T-cell (primary cell): ENCODE measurements at places on chromosomes 16 and 17.

DNA sequence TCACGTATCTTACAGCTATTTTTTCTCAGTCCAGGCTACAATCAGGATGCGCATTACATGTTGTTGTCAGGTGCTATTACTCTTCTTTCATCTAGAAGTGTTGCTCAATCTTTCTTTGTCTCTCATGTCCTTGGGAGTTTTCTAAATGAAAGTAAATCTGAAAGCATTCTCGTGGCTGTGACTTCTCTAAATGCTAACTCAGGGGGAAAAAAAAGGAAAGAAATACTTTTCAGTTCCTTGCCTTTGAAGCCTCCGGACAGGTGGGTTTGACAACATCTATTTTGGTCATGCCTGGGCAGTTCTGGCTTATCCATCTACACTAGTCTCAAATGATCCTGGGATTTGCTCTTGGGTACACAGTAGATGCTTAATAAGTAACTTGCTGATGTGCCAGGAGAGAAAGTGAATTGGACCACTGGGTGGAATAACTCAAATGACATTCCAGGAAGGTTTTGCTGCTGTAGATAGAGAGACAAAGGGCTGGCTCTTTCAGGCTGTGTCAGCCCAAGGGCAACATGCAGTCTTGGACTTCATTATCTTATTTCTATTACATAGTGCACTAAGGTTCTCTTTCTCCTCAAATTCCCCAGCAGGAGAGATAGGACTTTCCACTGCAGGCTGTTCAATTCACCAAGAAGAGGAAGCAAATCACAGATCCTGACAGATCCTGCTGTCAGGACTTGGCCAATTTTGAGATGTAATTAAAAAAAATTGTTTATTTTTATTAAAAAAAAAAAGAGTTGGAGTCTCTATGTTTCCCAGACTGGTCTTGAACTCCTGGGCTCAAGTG lies 63.6 kb upstream of the NFAT5 start:
- H3K4me3 ChIP-seq: no peak overlapping the region
- H3K4me1 ChIP-seq: no peaks in the 10 kb centered on the region
- H3K27ac ChIP-seq: no peak overlapping the region

DNA sequence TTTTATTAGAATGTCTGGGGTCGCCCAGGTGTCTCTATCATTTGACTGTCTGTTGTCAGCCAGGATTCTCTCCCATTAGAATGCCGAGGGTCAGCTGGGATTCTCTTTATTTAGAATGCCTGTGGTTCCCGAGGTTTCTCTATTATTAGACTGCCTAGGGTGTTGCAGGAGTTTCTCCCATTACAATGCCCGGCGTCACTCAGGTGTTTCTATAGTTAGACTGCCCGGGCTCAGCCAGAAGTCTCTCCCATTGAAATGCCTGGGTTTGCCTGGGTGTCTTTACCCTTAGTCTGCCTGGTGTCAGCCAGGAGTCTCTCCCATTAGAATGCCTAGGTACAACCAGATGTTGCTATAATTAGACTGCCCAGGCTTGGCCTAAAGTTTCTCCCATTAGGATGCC lies 2252.0 kb downstream of the TP53TG3F start:
- H3K27ac ChIP-seq: no peak overlapping the region
- no peak for DNase-seq
- no peak overlapping the region for H3K4me3 ChIP-seq
- H3K4me1 ChIP-seq: no peaks in the 10 kb centered on the region

DNA sequence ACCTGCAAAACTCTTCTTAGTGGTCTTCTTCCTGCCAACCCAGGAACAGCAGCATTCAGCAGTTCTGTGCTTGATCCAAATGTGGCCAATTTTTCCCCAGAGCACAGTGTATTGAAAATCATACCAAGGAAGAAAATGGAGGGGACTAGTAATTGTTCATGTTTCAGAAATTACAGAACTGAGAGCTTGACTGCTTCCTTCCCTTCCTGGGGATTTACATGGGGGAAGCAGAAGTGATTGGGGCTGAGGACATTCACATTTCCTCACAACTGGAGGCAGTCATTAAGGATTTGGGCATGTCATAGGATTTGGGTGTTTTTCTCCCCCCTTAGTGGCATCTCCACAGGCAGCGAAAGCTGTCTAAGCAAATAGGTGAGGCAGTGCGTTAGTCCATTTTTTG lies 19.7 kb downstream of the CIITA start:
- peaks cover 3% of the 10 kb centered on the region for H3K36me3 ChIP-seq
- DNase-seq: no peak
- H3K4me3 ChIP-seq: no peak overlapping the region
- no peaks in the 10 kb centered on the region for H3K27me3 ChIP-seq
- H3K4me1 ChIP-seq: no peaks in the 10 kb centered on the region

GRCh38 chr17:44202756-44203155 lies 3.1 kb upstream of the ATXN7L3 start:
- H3K27me3 ChIP-seq: no peaks in the 10 kb centered on the region
- H3K27ac ChIP-seq: no peak overlapping the region
- peaks cover 16% of the 10 kb centered on the region for H3K4me1 ChIP-seq
- H3K4me3 ChIP-seq: no peak overlapping the region
- no peak for DNase-seq
- no peaks in the 10 kb centered on the region for H3K36me3 ChIP-seq

DNA sequence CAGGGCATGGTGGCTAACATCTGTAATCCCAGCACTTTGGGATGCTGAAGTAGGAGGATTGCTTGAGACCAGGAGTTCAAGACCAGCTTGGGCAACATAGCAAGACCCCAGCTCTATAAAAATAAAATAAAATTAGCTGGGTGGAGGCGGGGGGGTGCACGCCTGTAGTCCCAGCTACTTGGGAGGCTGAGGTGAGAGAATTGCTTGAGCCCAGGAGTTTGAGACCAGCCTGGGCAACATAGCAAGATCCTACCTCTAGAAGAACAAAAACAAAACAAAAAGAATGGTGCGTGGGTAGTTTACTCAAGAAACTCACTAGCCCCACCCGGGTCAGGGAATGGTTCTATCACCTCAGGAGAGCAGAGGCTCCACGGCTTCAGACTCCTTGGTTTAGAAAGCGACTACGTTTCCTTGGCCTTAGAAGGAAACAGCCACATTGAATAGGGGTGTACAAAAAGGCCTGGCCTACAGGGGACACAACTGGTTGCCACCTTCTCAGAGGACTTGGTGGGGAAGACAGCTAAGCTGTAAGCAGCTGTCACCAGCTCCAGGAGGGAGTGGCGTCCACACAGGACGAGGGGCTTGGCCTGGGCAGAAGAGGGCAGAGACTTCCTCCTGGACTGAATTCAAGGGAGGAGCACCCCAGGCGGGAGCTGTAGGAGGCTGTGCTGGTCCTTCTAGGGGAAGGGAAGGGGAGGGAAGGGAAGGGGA lies 716 bp downstream of the TK1 start:
- H3K4me3 ChIP-seq: no peak overlapping the region
- no peaks in the 10 kb centered on the region for H3K36me3 ChIP-seq
- peaks cover 16% of the 10 kb centered on the region for H3K4me1 ChIP-seq
- DNase-seq: no peak
- no peak overlapping the region for H3K27ac ChIP-seq

DNA sequence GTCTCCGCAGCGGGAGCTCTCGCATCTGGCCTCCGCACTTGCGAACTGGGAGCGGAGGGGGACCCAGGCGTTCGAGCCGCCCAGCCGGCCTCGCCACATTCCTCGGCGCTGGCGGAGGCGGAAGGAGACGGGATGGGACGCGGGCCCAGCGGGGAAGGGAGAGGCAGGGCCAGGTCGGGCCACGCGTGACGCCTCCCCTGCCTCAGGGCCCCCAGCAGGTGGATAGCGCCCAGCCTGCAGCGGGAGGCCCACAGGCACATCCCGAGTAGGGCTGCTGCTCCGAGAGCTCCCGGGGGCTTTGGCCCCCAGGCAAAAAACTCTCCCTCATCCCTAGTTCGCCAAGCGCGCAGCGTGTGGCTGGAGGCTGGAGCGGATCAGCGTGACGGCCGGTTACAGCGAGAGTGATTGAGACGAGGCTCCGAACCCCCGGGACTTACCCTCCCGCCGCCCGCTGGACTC lies 800 bp downstream of the PLEKHH3 start:
- H3K27me3 ChIP-seq: peaks cover 11% of the 10 kb centered on the region
- H3K27ac ChIP-seq: no peak overlapping the region
- peaks cover 75% of the 10 kb centered on the region for H3K4me1 ChIP-seq
- no peaks in the 10 kb centered on the region for H3K36me3 ChIP-seq

GRCh38 chr16:84785843-84786581 lies 33.8 kb upstream of the CRISPLD2 start:
- no peak overlapping the region for H3K4me3 ChIP-seq
- no peaks in the 10 kb centered on the region for H3K36me3 ChIP-seq
- H3K27ac ChIP-seq: no peak overlapping the region
- no peaks in the 10 kb centered on the region for H3K4me1 ChIP-seq

DNA sequence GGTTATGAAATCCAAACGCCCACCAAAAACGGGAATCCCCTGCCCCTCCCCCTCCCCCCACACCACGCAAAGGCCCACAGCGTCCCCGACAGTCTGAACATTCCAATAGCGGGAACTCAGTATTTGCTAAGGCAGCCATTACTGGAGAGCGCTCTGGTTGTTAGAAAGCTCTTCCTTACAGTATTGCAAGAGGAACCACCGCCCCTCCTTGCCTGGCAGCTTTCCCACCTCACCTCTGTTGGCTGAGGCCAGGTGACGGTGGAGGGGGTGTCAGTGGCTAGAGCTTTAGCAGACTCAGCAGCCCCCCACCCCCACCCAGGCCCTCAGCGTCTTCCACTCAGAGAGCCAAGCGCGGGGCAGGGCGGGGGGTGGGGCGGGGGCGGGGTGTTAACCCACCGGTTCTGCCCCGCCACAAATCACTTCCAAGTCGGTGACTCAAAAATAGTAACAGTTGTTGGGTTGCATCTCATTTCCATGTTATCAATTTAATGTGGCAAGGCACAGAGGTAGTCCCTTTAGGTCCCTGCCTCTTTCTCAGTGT lies 2.2 kb upstream of the PLEKHH3 start:
- peak; percentile 61 for DNase-seq
- H3K4me1 ChIP-seq: peaks cover 91% of the 10 kb centered on the region
- H3K27me3 ChIP-seq: peaks cover 7% of the 10 kb centered on the region
- H3K27ac ChIP-seq: peak overlapping the region; percentile 62
- no peaks in the 10 kb centered on the region for H3K36me3 ChIP-seq
- H3K4me3 ChIP-seq: no peak overlapping the region

- peaks cover 7% of the 10 kb centered on the region for H3K4me1 ChIP-seq
- H3K36me3 ChIP-seq: no peaks in the 10 kb centered on the region
- DNase-seq: no peak
- H3K27me3 ChIP-seq: no peaks in the 10 kb centered on the region
- H3K4me3 ChIP-seq: no peak overlapping the region
Observed at GRCh38 chr16:17350207-17350606, 120.6 kb downstream of the XYLT1 start.

DNA sequence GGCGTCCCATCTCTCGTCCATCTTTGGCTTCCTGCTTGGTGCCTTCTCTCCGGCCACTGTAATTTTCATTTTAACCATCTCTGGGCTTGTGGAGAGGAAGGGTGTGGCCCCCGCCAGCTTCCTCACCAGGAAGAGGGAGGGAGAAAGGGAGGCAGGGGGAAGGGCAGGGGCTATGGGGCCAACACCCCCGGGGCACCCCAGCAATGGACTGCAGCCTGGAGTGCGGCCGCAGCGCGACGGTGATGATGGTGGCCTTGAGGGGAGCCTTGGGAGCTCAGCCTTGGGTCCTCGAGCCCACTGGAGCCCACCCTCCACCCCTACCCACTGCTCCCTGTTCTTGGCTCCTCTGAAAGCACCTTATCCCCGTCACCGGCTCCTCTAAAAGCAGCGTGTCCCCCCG lies 9.5 kb downstream of the METRNL start:
- H3K27me3 ChIP-seq: peaks cover 3% of the 10 kb centered on the region
- no peaks in the 10 kb centered on the region for H3K4me1 ChIP-seq
- no peak overlapping the region for H3K27ac ChIP-seq
- no peaks in the 10 kb centered on the region for H3K36me3 ChIP-seq
- no peak for DNase-seq
- no peak overlapping the region for H3K4me3 ChIP-seq

DNA sequence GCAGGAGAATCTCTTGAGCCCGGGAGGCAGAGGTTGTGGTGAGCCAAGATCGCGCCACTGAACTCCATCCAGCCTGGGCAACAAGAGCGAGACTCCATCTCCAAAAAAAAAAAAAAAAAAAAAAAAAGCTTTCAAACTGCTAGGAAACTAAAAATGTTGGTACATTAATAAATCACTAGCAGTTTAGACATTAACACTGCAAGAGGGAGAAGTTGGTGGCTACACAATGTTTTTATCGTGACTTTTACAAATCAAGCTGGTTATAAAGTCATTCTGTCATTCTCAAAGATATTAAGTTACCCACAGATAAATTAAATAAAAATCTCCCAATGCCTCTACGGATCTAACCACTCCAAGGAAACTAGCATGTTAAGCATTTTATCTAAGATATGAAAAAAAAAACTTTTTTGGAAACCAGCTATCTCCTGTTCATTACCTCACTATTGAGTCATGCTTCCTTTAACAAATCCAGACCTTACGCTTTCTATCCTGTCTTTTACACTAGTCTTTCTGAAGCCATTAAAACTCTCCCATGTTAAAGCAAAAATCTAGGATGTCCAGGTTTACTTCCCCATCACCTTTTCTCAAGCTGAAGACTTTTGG lies 85.9 kb upstream of the SMURF2 start:
- peaks cover 16% of the 10 kb centered on the region for H3K36me3 ChIP-seq
- no peaks in the 10 kb centered on the region for H3K27me3 ChIP-seq
- DNase-seq: no peak
- no peaks in the 10 kb centered on the region for H3K4me1 ChIP-seq
- no peak overlapping the region for H3K4me3 ChIP-seq
- no peak overlapping the region for H3K27ac ChIP-seq

- H3K36me3 ChIP-seq: peaks cover 39% of the 10 kb centered on the region
- no peak for DNase-seq
- no peak overlapping the region for H3K4me3 ChIP-seq
- H3K27ac ChIP-seq: no peak overlapping the region
Observed at GRCh38 chr17:80996422-80997305, 5.0 kb downstream of the CHMP6 start.

DNA sequence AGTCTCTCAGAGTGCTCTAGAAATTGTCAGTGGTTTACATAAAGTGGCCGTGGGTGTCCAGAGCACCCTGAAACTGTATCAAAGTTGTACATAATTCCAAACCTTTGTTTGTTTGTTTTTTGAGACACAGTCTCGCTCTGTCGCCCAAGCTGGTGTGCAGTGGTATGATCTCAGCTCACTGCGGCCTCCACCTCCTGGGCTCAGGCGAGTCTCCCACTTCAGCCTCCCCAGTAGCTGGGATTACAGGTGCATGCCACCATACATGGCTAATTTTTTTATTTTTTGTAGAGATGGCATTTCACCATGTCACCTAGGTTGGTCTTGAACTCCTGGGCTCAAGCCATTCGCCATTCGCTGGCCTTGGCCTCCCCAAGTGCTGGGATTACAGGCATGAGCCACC lies 24.3 kb upstream of the ADGRG1 start:
- H3K27me3 ChIP-seq: peaks cover 4% of the 10 kb centered on the region
- H3K27ac ChIP-seq: no peak overlapping the region

DNA sequence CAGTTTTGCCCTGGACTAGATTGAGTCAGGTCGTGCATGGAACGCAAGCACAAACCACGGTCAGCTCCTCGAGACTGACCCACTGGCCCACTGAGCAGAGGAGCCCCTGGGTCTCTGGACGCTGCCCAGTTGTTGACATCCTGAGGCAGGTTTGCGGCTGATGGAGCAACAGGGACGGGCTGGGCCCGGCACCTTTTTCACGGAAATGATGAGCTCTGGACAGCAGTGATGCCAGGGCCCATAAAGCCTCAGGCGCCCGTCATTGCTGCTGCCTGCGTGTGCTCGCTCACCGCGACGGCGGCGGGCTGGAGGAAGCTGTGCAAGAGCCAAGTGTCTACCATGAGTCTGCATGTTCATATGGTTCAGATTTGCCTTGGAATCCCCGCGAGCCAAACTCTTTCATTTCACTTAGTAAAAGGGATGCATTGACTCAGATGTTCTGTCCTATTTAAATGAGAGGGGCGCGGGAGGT lies 30.8 kb upstream of the CRISPLD2 start:
- no peaks in the 10 kb centered on the region for H3K27me3 ChIP-seq
- no peak overlapping the region for H3K27ac ChIP-seq
- DNase-seq: no peak
- no peak overlapping the region for H3K4me3 ChIP-seq
- peaks cover 10% of the 10 kb centered on the region for H3K36me3 ChIP-seq
- no peaks in the 10 kb centered on the region for H3K4me1 ChIP-seq
